ENCODE measurements at places on chromosomes 4 and X.

GRCh38 chr4:135277980-135278315 lies 1076.4 kb upstream of the PABPC4L start:
- DNase-seq: no peak

- DNase-seq: no peak
These were observed 17.8 kb downstream of the NKX6-1 start for GRCh38 chr4:84481077-84481859.

DNA sequence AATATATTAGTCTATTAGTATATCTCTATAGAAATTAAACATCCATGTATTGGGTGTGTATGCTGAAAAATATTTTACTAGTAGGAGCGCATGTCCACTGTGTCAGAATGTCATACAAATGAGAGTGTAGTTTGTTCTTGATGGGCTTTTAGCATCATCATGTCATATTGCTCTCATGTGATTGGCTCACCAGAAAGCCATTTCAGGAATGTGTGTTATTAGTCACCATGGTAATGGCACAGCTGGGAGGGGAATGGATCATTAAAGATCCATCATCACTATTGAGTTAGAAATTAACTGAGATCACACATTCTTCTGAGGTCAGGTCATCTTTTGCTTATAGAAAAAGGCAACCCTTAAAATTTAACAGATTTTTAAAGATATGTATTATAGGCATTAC lies 77.3 kb downstream of the PHEX start:
- no peak for DNase-seq

DNA sequence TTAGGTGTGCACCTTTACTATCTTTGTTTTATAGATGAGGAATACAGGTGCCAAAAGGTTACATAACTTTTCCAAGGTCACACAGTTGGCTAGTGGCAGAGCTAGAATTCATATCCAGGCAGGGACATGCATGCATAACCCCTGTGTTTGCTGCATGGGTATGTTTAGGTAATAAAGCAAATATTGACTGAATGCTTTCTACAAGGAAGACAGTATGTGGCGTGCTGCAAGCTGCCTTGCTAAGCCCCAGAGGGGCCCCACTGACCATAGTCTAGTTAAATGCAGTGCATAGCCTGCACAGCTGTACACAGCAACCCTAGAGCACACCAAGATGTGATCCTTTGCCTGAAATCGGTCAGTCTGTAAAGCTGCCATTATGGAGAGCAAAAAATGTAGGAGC lies 320.5 kb upstream of the IGFBP7 start:
- no peak for DNase-seq

DNA sequence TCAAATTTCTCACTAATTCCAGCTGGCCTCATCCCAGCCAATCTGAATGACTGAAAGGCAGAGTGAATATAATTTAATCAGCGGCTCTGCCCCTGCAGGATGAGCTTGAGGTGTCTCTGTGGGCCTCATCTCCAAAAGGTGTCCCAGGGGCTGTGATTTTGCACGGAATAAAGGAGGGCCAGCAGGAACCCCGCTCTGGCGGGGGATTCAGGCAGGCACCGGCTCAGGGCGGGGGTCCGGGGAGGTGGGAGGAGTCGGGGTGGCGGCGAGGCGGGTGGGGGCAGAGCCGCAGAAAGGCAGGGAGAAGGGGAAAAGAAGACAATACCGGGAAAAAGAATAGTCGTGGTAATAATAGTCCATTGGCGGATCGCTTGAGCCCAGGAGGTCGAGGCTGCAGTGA lies 16.0 kb upstream of the ERCC6L start:
- no peak for DNase-seq

- DNase-seq: no peak
These were observed 31.4 kb upstream of the GPR78 start for GRCh38 chr4:8548731-8549351.

- no peak for DNase-seq
These were observed 683.6 kb upstream of the TENM3 start for GRCh38 chr4:181559637-181560036.

- no peak for DNase-seq
These were observed 121.1 kb upstream of the ATP6AP2 start for GRCh38 chrX:40459571-40460158.

GRCh38 chr4:17701882-17702281 lies 79.5 kb downstream of the FAM184B start:
- DNase-seq: no peak

GRCh38 chr4:113730467-113731216 lies 30.9 kb downstream of the CAMK2D start:
- DNase-seq: no peak

GRCh38 chr4:161448550-161449180 lies 715.1 kb downstream of the FSTL5 start:
- no peak for DNase-seq

All from hematopoietic multipotent progenitor cell treated with erythropoietin and hydrocortisone succinate and interleukin-3 and kit ligand, for 4 days (in vitro differentiated cells).